ENCODE measurements at places on chromosomes 7 and 10.

GRCh38 chr7:18637516-18637915, 142.0 kb downstream of the HDAC9 start:
- no peak for DNase-seq

GRCh38 chr7:50807026-50807730, 24.5 kb upstream of the GRB10 start:
- no peak for DNase-seq

DNA sequence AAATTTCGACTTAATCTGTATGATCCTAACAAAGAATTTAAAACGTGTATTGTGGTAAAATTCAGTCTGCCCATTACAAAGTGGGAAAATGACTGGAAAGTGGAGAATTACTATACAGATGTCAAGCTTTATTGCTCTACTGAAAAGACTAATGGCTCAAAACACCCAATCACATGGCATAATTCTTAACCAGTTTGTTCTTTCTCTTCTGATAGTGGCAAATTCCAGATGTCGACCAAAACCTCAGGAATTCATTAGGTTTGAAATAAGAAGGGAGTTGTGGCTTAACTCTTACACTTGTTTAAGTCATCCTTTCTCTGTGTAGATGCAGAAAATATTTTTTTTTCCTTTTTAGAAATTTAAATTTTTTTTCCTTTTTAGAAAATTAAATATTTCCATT, 1254.9 kb upstream of the LRRN3 start:
- DNase-seq: no peak

- DNase-seq: no peak
These were observed 43.9 kb downstream of the SH3PXD2A start for GRCh38 chr10:103811463-103811862.

GRCh38 chr10:33712825-33713224, 378.4 kb upstream of the NRP1 start:
- no peak for DNase-seq

GRCh38 chr10:132574783-132575319, 37.3 kb downstream of the INPP5A start:
- peak; percentile 94 for DNase-seq

GRCh38 chr10:73493781-73494180, 2.0 kb downstream of the PPP3CB start:
- DNase-seq: no peak

GRCh38 chr7:128010391-128011127, 20.7 kb downstream of the LRRC4 start:
- DNase-seq: peak; percentile 29

- DNase-seq: no peak
These were observed 135.8 kb upstream of the GPR26 start for GRCh38 chr10:123530166-123530870.

GRCh38 chr7:97576043-97576442, 155.8 kb upstream of the TAC1 start:
- no peak for DNase-seq

GRCh38 chr10:14904864-14905263, 26.2 kb downstream of the SUV39H2 start:
- no peak for DNase-seq

DNA sequence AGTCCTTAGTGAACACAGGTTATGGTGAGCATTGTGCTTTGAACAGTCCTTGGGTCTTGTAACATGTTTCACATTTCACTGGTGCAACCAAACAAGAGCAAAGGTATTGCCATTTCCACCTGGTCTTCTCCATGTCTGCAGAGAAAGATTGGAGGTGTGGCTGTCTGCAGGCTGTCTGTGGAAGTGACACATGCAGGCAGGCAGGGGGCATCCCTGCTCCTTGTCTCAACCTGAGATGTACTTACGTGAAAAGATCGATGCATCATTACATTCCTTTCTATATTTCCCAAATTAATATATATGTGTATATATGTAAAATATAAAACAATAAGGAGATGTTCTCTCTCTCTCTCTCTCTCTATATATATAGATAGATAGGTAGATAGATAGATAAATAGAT, 54.3 kb downstream of the LRRC18 start:
- peak; percentile 25 for DNase-seq

GRCh38 chr10:63885156-63885555, 364.0 kb downstream of the REEP3 start:
- no peak for DNase-seq

GRCh38 chr7:158809596-158809995, 19.7 kb downstream of the ESYT2 start:
- peak; percentile 81 for DNase-seq

DNA sequence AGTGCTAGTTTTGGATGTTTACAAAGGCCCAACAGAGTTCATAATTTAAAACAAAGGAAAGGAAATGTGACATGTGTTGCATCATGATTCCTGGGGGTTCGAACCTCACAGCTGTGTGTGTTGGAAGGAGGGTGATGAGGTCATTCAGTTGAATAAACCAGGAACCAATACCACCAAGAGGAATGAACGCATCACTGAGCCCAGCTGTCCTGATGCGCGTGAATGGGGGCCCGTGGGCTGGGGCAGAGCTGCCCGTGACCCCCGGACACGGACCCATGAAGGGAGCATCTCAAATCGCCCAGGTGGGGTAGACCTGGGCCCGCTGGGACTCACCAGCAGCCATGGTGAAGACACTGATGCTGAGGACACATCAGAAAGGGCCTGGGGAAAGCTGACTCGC, 33.0 kb downstream of the BRI3 start:
- no peak for DNase-seq
